Stimulated activated CD4-positive, alpha-beta T cell treated with anti-CD3 and anti-CD28 coated beads, Interleukin-4, amount 100 ng/mL, for 48 hours (primary cell): ENCODE measurements at places on chromosomes 6 and 20.

- DNase-seq, result no peak
Observed at GRCh38 chr6:21158149-21158548, 435.4 kb upstream of the SOX4 start.

DNA sequence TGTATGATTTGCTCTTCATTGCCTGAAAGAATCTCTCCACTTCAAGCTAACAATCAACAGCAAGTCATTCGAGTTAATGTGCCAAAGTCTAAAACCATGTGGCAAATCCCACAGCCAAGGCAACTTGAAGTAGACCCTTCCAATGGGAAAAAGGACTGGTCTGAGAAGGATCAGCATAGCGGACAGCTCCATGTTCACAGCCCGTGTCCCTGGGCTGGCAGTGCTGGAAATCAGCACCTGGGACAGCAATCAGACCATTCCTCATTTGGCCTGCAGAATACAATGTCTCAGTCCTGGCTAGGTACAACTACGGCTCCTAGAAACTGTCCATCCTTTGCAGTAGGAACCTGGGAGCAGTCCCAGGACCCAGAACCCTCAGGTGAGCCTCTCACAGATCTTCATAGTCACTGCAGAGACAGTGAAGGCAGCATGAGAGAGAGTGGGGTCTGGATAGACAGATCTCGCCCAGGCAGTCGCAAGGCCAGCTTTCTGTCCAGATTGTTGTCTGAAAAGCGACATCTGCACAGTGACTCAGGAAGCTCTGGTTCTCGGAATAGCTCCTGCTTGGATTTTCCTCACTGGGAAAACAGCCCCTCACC lies 1.1 kb downstream of the GJA10 start:
- no peak for DNase-seq

GRCh38 chr20:54550776-54551396 lies 75.5 kb downstream of the DOK5 start:
- DNase-seq, result no peak

- no peak for DNase-seq
Observed at GRCh38 chr6:157486572-157486971, 105.6 kb downstream of the ZDHHC14 start.

DNA sequence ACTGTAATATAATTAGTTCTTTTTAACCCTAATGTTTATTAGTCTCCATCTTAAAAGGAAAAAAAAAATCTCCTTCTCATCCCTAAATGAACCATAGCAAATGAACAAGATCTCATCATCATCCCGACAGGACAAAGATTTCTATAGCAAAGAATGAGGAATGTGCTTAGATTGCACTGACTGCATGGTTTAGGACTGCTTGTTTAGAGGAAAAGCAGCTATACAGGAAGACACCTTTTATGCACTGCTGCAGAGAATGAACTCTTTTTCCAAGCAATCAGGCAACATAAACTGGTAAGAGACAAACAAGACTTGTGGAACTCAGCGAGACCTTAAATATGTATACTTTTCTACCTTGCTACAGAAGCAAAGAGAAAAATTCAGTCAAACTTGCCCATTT lies 26.8 kb downstream of the CSNK2A1 start:
- DNase-seq, result no peak

DNA sequence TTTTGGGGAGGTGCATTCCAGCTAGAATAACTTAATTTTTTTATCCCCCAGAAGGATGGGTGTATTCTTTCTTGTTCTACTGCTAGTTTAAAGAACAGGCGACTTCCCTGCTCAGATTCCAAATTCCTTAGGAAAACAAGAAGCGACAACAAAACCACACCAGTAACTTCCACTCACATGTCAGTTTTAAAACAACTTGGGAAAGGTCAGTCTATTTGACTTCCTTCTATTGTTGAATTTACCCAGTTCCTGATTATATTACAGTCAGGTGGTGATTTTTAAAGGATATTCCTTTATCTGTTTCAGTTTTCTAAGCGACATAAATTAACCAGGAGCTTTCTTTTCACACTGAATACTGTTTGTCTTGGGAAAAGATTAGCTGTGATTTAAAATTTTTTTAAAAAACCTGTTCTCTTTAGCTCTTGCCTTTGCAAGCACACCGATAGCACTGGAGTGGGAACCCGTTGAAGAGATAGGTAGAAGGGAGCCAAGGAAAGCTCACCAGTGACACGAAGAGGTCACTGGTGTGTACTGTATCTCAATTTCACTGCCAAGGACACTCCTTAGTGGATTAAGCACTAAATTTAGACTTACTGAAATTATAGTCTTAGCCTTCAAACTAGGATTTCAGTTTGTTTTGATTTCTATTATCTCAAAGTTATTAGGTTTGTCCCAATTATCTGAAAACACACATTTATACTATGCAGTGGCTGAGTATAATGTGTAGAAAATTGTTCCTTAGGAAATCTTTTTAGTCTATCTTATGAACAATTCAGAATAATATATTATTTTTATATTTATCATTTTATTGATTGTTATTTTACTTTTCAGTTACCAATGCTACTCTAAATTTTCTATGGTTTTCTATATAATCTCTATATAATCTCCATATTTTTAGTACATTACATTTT lies 22.3 kb downstream of the MARCKS start:
- no peak for DNase-seq

GRCh38 chr6:121442576-121442975 lies 7.1 kb downstream of the GJA1 start:
- DNase-seq, result no peak

- no peak for DNase-seq
Observed at GRCh38 chr6:2962004-2962403, 9.4 kb downstream of the SERPINB6 start.

DNA sequence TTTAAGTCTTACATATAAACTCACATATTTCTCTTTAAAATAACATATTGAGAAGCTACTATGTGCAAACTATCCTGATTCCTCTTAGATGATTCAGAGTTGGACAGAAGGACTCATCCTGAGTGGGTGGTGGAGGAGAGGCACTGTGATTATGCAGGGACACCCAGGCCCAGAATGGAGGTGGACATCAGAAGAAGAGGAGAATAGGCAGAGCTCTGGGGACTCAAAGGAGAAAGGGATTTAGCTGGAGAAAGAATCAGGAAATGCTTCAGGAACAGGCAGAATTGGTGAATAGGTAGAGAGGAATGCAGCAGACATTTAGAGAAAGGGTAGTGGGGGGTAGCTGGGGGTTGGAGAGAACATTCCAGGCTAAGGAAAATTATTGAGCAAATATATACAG lies 17.4 kb downstream of the RCAN2 start:
- no peak for DNase-seq

DNA sequence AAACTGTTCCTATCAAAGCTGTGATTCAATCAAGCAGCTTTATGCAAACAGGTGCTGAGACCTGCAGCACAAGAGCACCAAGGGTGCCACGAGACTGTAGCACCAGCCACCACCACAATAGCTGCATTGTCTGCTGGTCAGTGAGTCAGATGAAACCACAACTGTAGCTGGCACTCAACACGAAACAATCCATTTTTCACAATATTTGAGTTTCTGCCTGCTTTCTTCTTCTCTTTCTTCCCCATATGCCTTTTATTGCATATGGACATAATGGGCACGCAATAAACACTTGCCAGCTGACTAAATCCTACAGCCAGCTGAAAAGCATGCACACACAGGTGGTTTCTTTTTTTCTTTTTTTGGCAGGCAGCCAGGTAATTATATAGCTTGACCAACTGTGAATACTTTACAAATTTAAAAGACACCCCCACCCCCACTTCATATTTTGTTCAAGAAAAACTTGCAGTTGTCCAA lies 16.6 kb downstream of the SLC2A12 start:
- DNase-seq, result no peak

GRCh38 chr6:44442236-44442635 lies 54.7 kb downstream of the CDC5L start:
- DNase-seq, result no peak

DNA sequence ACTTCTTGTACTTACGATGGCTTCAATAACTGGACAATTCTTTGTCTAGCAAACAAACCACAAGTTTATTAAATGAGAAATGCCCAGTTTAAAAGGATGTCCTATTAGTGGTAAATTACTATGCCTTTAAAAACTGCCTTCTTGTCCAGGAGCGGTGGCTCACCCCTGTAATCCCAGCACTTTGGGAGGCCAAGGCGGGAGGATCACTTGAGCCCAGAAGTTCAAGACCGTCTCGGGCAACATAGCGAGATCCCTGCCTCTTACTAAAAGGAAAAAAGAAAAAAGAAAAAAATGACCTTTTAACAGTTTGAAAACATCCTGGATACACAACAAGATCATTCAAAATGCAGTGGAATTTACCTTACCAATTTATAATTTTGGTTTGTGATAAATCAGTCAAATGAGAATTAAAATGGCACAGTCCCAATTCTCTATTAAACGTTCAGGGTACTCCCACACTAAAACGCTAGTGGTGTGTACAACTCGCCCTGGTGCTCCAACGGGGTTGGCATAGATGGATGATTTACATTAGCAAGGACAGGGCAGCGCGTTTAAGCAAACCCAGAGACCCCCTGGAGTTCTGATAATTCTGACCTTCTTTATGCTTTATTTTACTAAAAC lies 2.3 kb downstream of the ZBTB2 start:
- no peak for DNase-seq
